Caco-2 (cell line): ENCODE measurements at places on chromosomes 4 and X. TPM values are rescaled to one million over a fixed set of nuclear protein-coding genes. Genes with fewer than 3 reads are reported as not detected.

DNA sequence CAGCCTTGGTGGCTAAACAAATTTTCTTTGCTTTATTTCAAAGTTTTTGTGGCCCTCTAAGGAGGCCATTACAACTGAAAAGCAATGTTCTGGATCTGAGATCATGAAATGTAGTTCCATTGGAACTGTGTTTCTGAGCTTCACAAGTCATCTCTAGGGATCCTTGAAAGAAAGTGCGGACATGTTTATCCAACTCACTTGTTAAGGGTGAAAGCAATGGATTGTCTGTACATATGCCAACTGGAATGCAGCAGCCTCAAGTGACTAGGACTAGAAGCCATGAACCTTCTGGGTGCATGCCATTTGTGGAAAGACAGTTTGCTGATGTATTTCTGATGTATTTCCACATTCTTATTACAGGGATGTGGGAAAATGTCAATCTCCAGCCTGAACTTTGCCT, 36.7 kb upstream of the KLHL13 start:
- no peak for DNase-seq

GRCh38 chrX:11040405-11040804, 70.7 kb upstream of the HCCS start:
- no peak for DNase-seq

GRCh38 chr4:84956014-84956413, 10.5 kb downstream of the WDFY3 start:
- DNase-seq: no peak

- peak; percentile 43 for DNase-seq
Observed at GRCh38 chr4:28357990-28358389, 1497.3 kb downstream of the STIM2 start.

DNA sequence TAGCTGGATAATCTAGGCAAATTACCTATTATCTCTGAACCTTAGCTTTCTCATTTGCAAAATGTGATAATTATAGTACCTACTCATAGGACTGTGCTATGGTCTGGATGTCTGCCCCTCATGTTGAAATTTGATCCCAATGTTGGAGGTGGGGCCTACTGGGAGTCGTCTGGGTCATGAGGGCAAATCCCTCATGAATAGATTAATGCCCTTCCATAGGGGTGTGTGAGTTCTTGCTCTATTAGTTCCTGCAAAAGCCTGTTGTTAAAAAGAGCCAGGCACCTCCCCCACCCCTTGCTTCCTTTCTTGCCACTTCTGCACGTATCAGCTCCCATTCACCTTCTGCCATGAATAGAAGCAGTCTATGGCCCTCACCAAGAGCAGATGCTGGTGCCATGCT, 73.9 kb downstream of the SERTM2 start:
- DNase-seq: no peak

DNA sequence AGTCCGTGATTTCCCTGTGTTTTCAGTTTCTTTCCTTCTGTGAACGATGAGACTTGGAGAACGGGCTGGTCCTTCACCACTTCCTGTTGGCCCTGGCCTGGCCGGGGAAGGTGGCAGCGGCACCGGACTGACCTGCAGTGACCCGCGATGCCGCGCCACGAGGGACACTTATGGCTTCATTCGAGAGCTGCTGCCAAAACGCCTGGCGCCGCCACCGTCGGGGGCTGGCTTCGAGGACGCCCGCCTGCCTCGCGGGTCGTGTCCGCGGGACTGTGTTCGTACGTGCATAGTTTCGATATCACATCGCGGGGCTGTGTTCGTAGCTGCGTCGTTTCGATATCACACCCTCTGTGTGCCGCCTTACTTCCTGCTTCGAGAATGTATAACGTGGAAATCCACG, 7.5 kb upstream of the UVSSA start:
- no peak for DNase-seq

GRCh38 chr4:3708103-3708510, 58.1 kb upstream of the ADRA2C start:
- no peak for DNase-seq

GRCh38 chrX:121641560-121641959, 594.1 kb downstream of the GLUD2 start:
- DNase-seq: no peak

GRCh38 chr4:173189117-173189693, 20.6 kb downstream of the GALNT7 start:
- DNase-seq: no peak

DNA sequence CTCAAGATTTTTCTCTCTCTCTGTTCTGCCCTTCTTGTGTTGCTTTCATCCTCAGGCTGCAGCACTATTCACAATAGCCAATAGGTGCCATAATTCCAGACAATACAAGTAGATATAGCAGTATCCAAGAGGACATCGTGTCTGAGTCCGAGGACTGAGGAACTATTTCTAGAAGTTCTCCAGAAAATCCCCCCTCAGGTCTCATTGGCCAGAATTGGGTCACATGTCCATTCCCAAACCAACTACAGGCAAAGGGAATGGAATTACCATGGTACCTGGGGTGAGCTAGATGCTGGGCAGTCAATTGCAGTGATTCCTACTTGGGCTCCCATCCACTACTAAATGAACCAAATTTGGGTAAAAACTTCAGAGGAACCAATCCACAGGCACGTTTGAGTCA, 301.9 kb upstream of the RASGEF1B start:
- no peak for DNase-seq

- no peak for DNase-seq
Observed at GRCh38 chrX:105323928-105324327, 103.4 kb upstream of the TEX13A start.

The TASL gene
- total RNA-seq: not detected in 2 replicates

The CNKSR2 gene
- total RNA-seq: not detected in 2 replicates

The RAB41 gene
- total RNA-seq: not detected in 2 replicates

The BST1 gene
- total RNA-seq: 0.41 and 0.72 TPM in 2 replicates

The ZNF41 gene
- 5.1 and 6.6 TPM in 2 replicates for total RNA-seq

The TSPAN5 gene
- total RNA-seq: 24.1 and 26.1 TPM in 2 replicates

The F8A3 gene
- total RNA-seq: 7.5 and 8.5 TPM in 2 replicates

The ARR3 gene
- not detected in 2 replicates for total RNA-seq
